C1 segment of cervical spinal cord (tissue), 14 donors: ENCODE measurements at places on chromosomes 5 and 9.

DNA sequence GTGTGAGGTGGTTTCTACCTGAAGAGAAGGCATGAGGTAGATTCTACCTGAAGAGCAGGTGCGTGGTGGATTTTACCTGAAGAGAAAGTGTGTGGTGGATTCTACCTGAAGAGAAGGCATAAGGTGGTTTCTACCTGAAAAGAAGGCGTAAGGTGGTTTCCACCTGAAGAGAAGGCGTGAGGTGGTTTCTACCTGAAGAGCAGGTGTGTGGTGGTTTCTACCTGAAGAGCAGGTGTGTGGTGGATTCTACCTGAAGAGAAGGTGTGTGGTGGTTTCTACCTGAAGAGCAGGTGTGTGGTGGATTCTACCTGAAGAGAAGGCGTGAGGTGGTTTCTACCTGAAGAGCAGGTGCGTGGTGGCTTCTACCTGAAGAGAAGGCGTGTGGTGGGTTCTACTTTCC lies 192.8 kb downstream of the MED10 start:
- no peak for DNase-seq

DNA sequence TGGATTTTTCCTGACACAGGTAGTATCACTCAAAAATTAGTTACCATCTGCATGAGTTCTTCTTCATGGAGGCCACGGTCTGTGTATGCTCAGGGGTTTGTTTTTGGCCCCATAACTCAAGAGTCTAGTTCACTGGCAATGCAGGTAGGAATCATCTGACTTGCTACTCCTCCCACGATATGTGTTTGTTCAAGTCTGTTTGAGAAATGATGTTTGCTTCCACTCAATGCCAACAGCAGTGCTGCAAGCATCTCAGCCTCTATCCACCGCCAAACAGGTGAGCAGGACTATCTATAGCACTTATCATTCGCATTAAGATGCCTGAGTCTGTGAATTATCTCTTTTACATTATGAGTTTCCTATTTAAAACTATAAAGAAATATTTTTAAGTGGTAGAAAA lies 264.8 kb upstream of the PTGER4 start:
- DNase-seq: no peak

DNA sequence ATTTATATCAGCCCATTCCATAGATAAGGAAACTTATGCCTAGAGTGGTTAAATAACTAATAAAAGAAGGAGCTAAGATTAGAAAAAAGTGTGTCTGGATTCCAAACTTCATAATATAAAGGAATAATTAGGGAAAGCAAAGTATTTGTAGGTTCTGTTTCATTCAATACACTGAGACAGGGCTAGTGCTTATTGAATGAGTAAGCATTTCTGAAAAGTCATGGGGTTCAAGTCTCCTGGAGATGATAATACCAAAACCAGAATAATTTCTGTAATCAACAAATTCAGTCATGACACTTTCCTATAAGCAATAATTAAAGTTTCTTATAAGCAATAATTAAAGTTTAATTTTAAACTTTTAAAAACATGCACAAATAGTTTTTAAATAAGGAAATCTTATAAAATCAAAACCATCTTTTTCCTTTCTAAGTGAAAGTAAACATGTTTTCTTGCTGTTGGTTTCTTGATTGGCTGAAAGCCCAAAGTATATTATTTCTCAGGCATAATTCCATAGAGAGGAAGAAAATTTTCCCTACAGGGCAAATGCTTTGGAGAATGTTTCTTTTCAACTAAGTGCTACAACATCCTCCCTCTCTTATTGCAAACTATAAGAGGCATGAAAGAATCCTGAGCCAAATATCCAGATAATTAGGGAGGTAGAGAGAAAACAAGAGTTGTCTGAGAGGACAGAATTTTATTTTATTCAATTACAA lies 510.2 kb downstream of the PRELID2 start:
- no peak for DNase-seq

DNA sequence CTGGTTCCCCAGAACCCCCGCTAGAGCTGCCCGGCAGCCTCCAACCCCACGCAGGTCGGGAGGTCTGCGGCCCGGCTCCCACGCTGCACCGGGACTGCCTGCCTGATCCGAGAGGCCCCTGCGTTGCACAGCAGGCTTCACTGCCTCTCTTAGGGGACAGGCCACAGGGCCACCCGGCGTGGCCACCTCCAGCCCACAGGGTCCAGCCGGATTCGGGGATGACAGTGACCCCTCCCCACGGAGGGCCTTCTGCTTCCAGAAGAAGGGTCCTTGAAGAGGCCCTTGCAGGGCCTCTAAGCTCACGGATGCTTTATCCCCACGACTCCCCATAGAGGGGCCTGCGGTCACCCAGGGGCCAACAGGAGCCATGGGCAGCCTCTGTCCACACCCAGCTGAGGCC lies 66.1 kb upstream of the PPP1R26 start:
- no peak for DNase-seq

DNA sequence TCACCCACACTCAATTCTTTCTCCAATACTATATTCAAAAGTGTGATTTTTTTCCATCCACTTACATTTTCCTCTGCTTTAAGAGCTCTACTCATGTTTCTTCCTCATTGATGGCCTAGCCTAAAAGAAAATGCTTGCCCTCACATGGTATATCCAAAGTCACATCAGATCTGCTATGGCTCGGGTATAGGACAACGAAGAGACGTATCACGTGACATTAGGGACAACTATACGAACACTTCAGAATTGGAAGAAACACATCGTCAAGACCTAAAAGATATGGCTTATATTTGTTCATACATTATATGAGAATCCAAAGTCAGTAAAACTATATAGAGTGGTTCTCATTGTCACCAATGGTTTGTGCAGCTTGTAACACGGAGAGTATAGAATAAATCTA lies 8.2 kb upstream of the ISL1 start:
- DNase-seq: no peak

- DNase-seq: no peak
Measured at GRCh38 chr5:76363352-76364225, 39.5 kb upstream of the IQGAP2 start.

- DNase-seq: no peak
Measured at GRCh38 chr5:89350684-89351083, 467.7 kb upstream of the MEF2C start.

GRCh38 chr5:113081091-113081839 lies 104.7 kb downstream of the DCP2 start:
- no peak for DNase-seq

DNA sequence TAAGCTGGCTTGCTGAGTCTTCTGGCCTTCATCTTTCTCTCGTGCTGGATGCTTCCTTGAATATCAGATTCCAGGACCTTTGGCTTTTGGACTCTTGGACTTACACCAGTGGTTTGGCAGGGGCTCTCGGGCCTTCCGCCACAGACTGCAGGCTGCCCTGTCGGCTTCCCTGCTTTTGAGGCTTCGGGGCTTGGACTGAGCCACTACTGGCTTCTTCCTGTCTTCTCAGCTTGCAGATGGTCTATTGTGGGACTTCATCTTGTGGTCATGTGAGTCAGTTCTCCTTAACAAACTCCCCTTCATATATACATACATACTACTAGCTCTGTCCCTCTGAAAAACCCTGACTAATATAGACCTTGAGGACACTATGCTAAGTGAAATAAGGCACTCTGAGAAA lies 78.3 kb upstream of the SSBP2 start:
- no peak for DNase-seq

GRCh38 chr9:36389590-36389989 lies 10.5 kb downstream of the RNF38 start:
- DNase-seq: no peak

DNA sequence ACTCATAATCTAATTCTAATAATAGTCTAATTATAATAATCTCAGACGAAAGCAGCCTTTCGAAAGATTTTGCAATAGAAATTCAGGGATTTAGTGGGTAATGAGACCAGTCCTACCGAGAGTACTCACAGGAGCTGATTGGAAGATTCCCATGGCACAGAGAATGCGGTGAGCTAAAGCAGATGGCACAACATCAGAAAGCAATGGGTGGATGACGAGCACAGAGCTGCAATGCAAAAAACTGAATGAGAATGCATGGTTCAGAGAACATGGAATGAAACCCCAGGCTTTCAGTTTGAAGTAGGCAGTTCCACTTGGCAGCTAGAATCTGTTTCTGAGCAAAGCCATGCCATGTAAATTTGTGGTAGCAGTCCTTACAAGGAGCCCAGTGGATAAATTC lies 78.2 kb upstream of the SPINK5 start:
- no peak for DNase-seq

GRCh38 chr5:145787001-145787400 lies 48.1 kb downstream of the PRELID2 start:
- DNase-seq: no peak

GRCh38 chr5:170057311-170057710 lies 48.4 kb upstream of the FOXI1 start:
- no peak for DNase-seq

DNA sequence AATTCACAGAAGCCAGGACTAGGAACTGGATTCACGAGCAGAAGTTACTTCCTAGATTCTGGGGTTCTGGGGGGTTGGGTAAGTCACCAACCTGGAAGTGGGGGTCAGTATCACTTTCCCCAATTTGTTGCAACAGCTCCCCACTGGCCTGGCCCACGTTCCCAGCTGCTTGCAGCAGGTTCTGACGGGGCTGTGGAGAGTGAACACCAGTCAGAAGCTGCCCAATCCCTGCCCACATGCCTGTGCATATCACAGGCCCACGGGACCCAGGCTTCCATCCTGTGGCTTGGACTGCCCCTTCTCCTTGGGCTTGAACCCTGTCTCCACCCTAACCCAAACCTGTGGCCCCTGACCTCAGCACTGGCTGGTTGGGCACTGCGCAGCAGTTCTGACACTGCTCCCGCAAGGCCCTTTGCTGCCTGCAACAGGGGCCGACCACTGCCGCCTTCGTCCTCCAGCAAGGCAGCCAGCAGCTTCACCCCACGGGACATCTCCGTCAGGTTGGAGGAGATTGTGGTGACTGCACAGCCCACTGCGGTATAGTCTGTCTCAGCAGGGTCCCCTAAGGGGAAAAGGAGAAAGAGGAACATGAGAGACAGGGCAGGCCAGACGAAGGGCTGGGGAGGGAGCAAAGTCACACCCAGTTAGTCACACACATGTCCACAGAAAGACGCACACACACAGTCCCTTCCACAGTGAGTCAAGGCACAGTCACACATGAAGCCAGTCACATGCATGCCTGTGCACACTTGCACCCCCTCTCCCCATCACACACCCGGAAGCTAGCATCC lies 13.1 kb downstream of the TLN1 start:
- no peak for DNase-seq

GRCh38 chr5:7756453-7756852 lies 94.5 kb downstream of the CFAP90 start:
- DNase-seq: no peak

GRCh38 chr9:22683700-22684075 lies 237.1 kb downstream of the DMRTA1 start:
- no peak for DNase-seq

GRCh38 chr9:97398999-97399758 lies 12.7 kb upstream of the TDRD7 start:
- DNase-seq: peak; percentile 4

GRCh38 chr5:2739360-2740050 lies 12.0 kb downstream of the IRX2 start:
- no peak for DNase-seq

DNA sequence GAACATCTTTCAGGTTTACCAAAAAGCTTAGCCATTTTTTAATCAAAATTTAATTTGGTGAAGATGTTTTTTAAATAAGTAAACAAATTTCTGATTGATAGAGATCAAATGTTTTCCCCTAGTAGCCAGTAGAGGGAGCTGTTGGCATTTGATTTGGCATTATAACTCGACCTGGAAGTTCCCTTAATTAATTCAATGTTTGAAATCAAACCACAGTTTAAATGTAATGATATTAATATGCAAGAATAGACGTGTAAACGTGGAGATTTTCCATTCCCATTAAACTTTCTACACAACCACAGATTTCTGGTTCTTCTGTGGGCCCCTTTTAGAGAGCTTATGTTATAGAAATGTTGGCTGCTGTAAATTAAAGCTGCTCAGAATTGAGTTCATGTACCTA lies 148.1 kb upstream of the MPDZ start:
- no peak for DNase-seq

DNA sequence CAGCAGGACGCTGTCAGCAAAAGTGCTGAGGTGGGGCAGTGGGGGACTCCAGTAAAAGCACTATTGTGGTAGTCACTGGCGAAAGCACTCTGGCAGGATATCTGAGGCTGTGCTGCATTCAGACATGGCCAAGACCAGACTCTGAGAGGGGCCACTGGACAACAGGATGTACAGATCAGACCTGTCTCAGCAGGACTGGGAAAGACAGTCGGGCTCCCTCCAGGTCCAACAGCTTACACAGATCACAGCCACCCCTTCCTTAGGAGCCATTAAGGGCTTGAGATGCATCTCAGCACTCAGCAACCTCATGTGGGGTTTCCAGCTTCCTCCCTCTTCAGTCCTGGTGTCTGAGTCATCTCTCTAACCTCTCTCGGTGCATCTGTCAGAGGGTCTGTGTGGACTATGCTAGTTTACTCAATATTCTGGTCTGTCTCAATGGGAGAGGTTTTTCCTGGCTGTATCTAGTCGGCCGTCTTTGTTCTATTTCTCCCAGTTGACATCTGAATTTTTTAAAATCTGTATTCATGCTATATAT lies 154.5 kb downstream of the CWC27 start:
- no peak for DNase-seq

DNA sequence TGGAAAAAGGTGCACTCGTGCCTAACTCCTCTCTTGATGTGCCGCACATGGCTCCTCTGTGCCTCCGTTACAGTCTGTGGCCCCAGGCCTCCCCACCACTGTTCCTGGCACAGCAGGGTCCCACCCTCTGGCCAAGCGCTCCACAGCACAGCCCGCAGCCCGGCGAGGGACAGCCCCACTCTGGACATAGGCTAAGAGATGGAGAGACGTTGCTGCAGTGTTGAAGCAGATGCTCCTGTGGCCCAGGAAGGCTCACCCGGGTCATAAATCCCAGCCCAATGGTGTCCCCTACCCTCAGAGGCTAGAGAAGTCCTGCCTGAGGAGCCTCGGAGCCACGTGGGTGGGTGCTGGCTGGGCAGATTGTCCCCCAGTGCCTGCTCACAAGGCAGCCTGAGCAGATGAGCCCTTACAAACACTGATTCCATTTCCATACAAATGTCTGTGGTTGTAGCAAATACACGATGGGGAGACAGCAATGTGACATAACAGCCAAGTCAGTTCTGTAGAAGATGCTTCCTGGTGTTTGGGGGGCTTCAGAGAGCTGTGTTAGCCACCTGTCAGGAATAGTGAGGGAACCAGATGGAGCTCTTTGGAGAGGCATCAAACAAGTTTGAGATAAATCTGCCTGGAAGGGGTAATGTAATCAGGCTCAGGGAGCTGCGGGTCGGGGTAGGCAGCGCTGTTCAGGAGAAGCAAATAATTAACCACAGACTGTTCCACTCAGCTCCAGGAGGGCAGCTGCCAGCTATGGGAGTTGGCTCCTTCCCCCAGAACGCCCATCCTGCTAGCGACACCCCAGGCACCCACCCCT lies 41.7 kb downstream of the C5orf15 start:
- no peak for DNase-seq

DNA sequence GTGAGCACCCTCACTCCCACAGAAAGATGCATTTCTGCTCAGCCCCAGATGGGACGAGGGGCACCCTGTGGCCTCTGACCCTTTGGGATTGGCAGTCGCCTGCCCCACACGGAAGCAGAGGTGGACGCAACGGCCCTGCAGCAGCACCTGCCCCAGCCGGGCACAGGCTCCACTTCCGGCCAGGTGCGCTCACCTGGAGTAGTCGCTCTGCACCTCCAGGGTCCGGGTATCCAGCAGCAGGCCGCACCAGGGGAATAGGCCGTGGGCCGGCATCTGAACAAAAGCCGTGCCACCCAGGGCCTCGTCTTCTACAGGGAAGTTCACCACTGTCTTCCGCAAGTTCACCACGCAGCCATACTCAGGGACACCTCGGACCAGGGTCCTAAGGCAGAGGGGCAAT lies 30.7 kb downstream of the TERT start:
- DNase-seq: no peak

- DNase-seq: no peak
Measured at GRCh38 chr9:134175291-134175807, 11.0 kb upstream of the RNU6ATAC start.
